Fibroblast of skin of right biceps (primary cell): ENCODE measurements at places on chromosomes 3 and 15.

GRCh38 chr3:41209646-41210045, 10.3 kb downstream of the CTNNB1 start:
- no peak for DNase-seq

- no peak for DNase-seq
These were observed 35.2 kb downstream of the ABTB1 start for GRCh38 chr3:127707851-127708411.

DNA sequence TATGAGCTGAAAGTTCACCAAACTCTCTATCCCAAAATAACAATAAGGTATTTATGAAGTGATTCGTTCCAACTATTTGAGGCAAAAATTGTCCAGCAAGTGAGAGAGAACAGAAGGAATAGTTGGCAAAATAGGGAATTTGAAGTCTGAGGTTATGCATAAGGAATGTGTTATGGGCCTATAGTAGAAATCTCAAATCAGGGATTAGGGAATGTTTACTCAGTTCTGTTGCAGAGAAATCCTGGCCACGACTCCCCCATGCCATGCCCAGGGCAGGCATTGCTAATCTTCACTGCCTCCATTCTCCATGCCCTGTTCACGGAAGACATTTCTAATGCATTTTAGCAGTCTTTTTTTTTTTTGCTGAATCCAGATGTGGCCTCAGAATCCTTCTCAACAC, 58.6 kb downstream of the FLNB start:
- peak; percentile 90 for DNase-seq

DNA sequence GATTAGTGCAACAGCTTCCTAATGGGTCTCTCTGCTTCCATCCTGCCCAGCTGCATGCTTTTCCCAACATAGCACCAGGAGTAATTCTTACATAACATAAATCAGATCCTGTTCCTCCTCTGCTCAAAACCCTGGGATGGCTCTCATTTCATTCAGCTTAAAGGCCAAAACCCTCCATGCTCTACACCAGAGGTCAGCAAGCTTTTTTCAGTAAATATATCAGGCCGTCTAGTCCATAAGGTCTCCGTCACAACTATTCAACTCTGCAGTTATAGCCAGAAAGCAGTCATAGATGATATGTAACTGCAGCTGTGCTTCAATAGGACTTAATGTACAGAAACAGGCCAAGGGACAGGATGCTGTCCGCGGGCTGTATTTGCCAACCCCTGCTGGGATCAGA, 202.8 kb upstream of the UBE2E2 start:
- DNase-seq: no peak

GRCh38 chr3:175668300-175668699, 809.2 kb downstream of the NAALADL2 start:
- DNase-seq: no peak

DNA sequence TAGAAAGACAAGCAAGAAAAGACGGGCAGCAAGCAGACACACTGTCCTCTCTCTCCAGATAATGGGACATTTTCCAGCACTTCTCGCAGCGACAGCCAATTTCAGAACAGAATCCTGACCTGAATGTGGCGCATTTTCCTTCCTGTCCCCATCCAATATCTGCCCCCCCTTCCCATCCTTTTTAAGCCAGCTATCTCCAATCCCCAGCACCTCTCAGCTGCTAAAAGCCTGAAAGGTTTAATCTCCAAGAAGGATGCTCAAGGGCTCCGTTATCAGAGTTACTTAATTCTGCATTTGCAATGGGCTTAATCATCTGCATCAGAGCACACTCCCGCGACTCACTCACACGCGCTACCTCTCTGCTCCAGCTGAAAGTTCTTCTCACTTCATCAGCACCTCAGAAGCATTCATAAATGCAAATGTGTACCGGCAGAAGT, 50.5 kb downstream of the SRGAP3 start:
- no peak for DNase-seq

GRCh38 chr15:89500397-89501270, 4.3 kb upstream of the RHCG start:
- DNase-seq: no peak

GRCh38 chr3:28268989-28269388, 27.6 kb downstream of the CMC1 start:
- no peak for DNase-seq

- DNase-seq: peak; percentile 77
These were observed 497.9 kb upstream of the SGO1 start for GRCh38 chr3:20683910-20684309.

- peak; percentile 48 for DNase-seq
These were observed 14.4 kb upstream of the ZBTB38 start for GRCh38 chr3:141353652-141354495.

- DNase-seq: peak; percentile 86
These were observed at the start of gene TTLL13 for GRCh38 chr15:90249203-90249863. TTLL13 (plus strand) TSS chr15:90249556; CDS start chr15:90250631, 1,075 bp downstream.

DNA sequence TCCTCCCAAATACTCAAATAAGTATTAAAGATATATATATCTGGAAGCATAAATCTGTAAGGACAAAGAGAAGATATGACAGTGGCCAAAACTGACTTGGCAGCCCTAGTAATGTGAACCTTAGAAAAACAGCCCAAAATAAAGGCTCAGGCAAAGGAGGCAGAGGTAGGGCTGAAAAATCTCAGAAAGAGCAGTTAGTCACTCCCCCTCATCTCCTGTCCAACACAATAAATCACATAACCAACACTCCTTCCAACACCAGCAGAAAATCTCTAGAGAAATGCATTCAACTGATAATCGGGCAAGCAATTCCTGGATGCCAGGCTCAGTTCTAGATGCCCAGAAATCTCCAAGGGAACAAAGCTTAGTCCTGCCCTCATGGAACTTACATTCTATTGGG, 22.1 kb upstream of the CHRM5 start:
- no peak for DNase-seq

- DNase-seq: peak; percentile 26
These were observed 1.0 kb downstream of the UBE2E1 start for GRCh38 chr3:23806534-23807423.

DNA sequence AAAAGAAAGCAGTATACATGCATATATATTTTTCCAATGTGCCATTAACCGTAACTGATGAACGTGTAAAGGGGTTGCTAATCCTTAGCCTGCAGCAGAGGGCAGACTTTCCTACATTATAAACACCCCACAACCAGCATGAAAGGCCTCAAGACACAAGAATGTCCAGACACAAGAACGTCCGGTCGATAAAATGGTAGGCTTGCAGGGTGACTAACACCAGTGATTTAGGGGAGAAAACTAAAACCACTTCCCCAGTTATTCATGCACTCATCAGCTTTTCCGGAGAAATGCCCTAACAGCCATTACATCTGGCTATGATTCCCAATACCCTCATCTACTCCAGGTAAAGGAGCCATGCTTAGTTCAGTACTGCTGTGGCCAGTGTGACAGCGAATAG, 57.4 kb downstream of the LRTM1 start:
- peak; percentile 98 for DNase-seq

- DNase-seq: no peak
These were observed 58.2 kb downstream of the PCSK6 start for GRCh38 chr15:101431301-101431700.

DNA sequence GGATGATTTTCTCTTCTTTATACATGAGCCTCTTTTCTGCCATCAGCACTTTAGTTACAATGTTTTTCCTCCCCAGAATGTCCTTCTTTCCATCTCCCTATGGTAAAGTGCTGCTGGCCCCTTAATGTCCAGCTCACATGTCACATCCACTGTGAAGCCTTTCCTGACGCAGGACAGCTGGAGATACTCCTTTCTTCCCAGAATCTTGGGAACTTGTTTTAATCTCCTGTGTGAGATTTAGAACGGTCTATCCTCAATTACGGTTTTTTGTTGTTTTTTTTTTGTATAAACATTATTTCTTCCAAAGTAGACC, 147.7 kb upstream of the TSC22D2 start:
- no peak for DNase-seq

DNA sequence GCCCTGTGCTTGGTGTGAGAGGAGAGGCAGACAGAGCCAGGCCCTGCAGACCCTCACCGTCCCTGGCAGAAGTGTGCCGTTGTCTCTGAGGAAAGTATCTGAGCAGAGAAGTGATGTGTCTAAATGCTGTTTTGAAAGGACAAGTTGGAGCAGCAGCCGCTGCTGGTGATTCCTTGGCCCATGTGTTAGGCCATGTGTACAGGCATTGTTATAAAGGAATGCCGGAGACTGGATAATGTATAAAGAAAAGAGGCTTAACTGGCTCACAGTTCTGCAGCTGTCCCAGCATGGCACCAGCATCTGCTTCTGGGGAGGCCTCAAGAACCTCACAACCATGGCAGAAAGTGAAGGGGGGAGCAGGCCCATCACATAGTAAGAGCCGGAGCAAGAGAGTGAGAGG, 334.6 kb upstream of the ATP10A start:
- DNase-seq: no peak

- DNase-seq: peak; percentile 96
These were observed 56.5 kb upstream of the GATA2 start for GRCh38 chr3:128549283-128550112.

GRCh38 chr3:114377426-114377825, 83.6 kb downstream of the TIGIT start:
- DNase-seq: no peak

- peak; percentile 90 for DNase-seq
These were observed 77.7 kb downstream of the OCA2 start for GRCh38 chr15:28021281-28022039.

- no peak for DNase-seq
These were observed 254.4 kb upstream of the TLE3 start for GRCh38 chr15:70351941-70352774.

GRCh38 chr15:45197512-45197911, 9.7 kb upstream of the SHF start:
- no peak for DNase-seq

- no peak for DNase-seq
These were observed 160.3 kb downstream of the MTHFS start for GRCh38 chr15:79736435-79737000.

DNA sequence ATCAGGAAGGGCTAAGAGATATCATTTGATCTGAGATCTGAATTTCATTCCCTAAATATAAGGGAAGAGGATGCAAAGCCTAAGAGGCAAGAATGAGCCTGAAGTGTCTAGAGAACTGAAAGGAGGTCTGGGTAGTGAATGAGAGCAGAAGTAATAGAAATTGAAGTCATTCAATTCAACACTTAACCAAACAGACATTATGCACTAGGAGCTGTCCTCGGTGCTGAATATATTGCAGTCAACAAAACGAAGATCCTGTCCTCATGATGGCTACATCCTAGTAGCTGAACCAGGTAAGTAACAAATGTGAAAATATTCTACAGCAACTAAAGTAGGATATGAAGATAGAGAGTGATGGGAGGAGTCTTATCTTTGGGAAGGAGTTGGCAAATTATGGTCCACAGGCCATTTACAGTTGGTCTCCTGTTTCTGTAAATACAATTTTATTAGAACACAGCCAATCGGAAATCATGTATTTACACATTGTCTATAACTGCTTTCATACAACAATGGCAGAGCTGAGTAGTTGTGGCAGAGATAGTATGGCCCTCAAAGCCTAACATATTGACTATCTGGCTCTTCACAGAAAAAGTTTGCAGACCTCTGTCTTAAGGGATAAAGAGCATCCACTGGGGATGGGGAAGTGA, 192.9 kb upstream of the CADPS start:
- peak; percentile 72 for DNase-seq

- DNase-seq: peak; percentile 35
These were observed 858 bp downstream of the RBM5 start for GRCh38 chr3:50089609-50089945.

DNA sequence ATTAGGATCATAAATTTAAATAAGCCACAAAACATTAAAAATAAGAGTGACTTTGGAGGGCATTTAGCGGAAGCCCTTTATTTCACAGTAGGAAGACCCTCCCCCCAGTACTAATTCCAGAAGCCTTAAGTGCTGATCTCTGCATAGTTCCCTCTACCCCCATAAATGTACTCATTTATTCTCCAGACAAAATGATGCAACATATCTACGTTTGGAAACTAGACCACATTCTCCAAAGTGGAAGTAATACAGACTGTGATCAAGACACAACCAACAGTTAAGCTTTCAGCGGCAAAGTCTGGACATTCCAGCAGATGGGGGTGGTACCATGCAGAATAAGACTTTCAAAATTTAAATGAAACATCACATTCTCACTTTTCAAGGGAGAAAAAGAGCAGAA, 44.8 kb upstream of the RPS17 start:
- DNase-seq: peak; percentile 69

DNA sequence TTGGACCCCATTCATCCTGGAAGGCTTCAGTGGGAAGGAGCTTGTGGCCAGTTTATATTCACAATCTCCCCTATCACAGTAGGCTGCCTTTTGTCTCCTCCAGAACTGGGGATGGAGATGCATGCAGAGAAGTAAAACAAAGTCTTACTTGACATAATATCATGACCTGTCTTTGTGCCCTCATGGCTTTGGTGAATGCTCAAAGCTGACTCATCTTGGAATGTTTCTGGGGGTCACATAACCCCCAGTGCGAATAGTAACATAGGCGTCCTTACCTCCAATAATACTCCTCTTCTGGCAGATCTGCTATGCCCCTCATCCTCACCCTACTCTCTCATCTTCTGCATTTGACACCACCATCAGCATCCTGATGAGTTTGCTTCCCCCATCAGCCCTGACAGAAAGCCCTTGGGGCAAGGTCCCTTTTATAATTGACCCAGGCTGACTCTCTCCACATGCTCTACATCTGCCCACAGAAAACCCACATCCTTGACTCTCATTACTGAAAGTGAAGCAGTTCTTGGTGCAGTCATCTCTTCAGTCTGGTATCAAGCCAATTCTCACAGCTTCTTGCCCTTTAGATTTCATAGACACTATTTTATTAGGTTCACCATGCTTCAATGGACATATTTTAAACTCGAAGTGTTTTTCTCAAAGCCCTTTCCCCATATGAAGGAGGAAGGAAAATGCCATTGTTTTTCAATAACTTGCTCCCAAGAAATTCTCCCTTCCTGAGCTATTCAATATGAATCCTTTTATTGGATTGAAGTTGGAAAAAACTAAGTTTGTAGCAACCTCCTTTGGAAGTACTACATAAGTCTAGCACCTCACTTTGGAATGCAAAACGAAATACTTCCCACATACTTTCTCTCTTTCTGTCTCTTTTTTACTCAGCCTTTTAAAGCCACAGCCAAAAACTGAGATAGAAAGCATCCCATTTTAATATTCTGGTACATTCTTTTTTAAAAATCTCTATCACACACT, 36.6 kb downstream of the OSTN start:
- DNase-seq: peak; percentile 56

DNA sequence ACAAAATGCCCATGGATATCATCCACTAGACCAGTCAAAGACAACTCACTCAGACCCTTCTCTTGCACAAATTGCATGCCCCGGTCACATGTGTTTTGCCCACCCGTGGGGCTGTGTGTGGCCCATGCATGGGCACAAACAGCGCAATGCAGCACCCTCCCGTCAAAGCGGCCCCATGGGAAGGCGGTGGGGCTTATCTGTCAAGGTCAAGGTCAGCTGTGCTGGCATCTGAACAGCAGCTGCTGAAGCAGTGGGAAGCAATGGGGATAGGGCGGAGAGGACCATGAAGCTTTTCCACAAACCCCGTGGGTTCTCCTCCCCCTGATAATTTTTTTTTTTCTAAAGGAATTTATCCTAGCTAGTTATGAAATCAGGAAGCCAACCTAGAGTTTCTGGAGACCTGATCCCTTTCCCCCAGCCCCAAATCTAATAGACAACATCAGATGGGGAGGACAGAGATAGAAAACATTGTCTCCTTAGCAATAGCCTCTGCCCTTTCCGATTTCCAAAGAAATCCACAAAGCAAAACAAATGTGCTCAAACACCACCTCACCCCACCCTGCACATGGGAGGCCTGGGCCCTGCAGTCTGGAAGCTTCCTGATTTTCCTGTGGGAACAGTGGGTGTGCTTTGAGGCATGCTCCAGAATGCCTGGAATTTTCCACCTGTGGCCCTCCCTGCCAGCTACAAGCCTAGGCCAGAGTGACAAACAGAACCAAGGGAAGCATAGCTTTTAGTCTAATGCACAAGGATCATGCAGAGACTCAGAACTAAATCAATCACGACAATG, 84.4 kb downstream of the BDH1 start:
- no peak for DNase-seq
